ENCODE measurements at places on chromosomes 11 and 22. TPM values are rescaled to one million over a fixed set of nuclear protein-coding genes. Genes with fewer than 3 reads are reported as not detected.

KRTAP5-11 gene
- not detected for total RNA-seq

TNNT3 gene
- not detected for total RNA-seq

KRTAP5-8 gene
- total RNA-seq, result not detected

PNPLA2 gene
- total RNA-seq, result 21.0 TPM

KCNJ11 gene
- total RNA-seq, result not detected

OR6T1 gene
- total RNA-seq, result not detected

ANO9 gene
- not detected for total RNA-seq

OR5AK2 gene
- not detected for total RNA-seq

CRY2 gene
- total RNA-seq, result 10.0 TPM

OR5A1 gene
- total RNA-seq, result not detected

CRYBB2 gene
- not detected for total RNA-seq

OR5P2 gene
- not detected for total RNA-seq

NDUFA6 gene
- 42.9 TPM for total RNA-seq

SOX10 gene
- total RNA-seq, result 242 TPM

TBX1 gene
- not detected for total RNA-seq

SMARCB1 gene
- 52.3 TPM for total RNA-seq

HTR3A gene
- total RNA-seq, result not detected

CSF2RB gene
- not detected for total RNA-seq

CHRM1 gene
- 1.3 TPM for total RNA-seq

DEUP1 gene
- total RNA-seq, result not detected

EED gene
- 30.0 TPM for total RNA-seq
